CD8-positive, alpha-beta memory T cell (primary cell): ENCODE measurements at places on chromosomes 13 and 19. TPM values are rescaled to one million over a fixed set of nuclear protein-coding genes. Genes with fewer than 3 reads are reported as not detected.

GRCh38 chr13:75353781-75354193 is 128.2 kb downstream of the TBC1D4 start:
- no peak for DNase-seq

GRCh38 chr13:21663197-21663596 is 7.7 kb upstream of the FGF9 start:
- DNase-seq, result no peak

- no peak for DNase-seq
Observed at GRCh38 chr19:18001777-18002345, 6.1 kb upstream of the ARRDC2 start.

GRCh38 chr19:32830231-32831014 is 39.1 kb downstream of the SLC7A9 start:
- DNase-seq, result no peak

GRCh38 chr19:54949412-54949811 is 2.1 kb upstream of the NLRP7 start:
- DNase-seq, result no peak

DNA sequence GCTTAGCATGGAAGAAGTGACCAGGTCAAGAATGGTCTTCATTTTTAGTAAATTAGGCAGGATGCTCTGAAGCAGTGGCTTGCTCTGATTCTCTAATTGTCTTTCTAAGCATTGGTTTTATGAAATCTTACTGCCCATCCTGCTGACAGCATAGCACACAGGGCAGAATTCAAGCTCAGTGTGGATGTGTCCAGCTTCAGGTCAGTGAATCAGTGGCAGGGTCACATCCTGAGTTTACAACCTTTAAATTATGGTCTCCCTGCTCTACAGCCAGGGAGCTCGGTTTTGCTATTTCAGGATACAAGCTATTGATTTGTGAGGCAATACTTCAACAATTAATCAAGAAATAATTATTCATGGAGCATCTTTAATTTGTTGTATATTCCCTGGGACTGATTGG is 202.3 kb upstream of the RXFP2 start:
- no peak for DNase-seq

DNA sequence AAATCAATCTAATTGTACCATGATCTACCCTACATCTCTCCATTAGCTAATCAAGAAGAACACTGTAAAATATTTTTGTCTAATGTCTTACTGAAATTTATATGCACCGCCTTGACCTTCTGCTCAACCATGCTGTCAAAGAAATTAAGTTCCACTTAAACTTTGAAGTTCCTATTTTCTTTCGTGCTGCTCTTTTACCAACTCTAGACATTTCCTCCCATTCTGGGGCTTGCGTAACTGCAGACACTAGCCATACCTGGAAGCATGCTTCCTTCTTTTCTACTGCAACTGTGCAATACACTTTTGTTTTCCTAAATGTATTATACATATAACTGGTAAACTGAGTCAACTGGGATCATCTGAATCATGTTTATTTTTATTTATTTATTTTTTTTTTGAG is 8.5 kb upstream of the UBE2L5 start:
- DNase-seq, result no peak

GRCh38 chr13:114025714-114026431 is 52.0 kb upstream of the C13orf46 start:
- DNase-seq, result no peak

DNA sequence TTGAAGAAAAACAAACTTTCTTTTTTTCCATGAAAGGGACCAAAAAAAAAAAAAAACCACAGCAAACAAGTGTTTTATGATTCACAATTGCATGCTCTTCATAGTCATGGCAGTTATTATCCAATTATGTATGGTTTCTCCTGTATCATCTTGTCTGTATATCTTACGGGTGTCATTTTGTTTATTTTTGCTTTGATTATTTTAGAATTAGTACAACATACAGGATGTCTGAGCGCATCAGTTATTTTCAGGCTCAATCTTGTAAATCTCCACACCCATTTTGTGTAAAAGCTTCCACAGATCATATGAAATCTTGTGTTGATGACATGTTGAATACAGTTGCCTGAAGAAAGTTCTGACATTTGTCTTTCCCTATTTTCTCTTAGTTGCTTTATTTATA is 280.3 kb downstream of the KLF5 start:
- DNase-seq, result no peak

DNA sequence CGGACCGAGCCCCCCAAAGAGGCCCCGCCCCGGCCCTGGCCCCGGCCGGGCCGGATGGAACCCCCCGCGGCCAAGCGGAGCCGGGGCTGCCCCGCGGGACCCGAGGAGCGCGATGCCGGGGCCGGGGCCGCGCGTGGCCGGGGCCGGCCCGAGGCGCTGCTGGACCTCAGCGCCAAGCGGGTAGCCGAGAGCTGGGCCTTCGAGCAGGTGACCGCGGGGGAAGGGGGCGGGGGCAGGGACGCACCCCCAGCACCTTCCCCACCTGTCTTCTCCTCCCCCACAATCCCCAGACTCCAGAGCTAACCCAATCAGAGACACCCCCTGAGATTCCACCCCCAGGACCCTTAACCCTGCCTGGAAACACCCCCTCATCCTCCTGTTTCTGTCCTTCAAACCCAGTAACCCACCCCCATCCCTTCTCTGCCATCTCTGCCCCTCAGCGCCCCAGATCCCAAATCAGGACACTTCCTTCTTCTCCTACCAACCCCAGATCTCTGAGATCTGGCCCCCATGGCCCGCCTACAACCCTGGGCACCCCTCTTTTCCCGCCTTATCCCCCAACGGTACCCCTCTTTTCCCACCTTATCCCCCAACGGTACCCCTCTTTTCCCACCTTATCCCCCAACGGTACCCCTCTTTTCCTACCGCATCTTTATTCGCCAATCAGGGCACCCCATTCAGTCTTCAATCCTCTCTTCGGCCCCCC is 505 bp downstream of the ZSWIM4 start:
- no peak for DNase-seq

DNA sequence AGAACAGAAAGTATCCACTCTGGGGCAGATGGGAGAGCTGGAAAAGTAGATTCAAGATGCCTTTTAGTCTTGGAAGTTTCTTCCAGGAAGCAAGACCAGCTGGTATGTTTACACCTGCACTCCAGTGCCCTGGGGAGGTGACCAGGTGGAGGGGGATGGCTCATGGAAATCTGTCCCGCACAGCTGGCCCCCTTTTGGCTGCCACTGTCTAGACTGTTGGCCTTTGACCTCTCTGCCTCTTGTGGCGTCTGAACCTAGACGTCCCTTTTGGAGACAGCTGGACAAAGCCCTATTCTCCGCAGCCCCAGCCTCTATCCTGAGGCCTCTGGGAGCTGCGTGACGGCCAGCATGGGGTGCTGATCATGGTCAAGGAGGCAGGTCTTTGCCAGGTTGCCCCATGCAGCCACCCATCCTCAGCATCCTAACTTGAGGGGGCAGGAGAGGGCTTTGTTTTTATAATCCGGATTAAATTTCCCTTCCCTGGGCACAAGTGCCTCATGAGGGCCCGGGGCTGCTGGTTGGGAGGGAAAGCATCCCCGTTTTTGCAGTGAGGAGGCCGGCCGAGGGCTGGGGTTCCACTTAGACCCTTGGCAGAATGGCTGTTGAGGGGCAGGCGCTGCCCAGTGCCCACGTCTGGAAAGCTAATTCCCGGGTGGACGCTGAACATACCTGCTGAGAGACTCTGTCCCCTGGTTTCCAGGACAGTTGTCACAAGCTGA is 17.3 kb upstream of the GDF15 start:
- no peak for DNase-seq

DNA sequence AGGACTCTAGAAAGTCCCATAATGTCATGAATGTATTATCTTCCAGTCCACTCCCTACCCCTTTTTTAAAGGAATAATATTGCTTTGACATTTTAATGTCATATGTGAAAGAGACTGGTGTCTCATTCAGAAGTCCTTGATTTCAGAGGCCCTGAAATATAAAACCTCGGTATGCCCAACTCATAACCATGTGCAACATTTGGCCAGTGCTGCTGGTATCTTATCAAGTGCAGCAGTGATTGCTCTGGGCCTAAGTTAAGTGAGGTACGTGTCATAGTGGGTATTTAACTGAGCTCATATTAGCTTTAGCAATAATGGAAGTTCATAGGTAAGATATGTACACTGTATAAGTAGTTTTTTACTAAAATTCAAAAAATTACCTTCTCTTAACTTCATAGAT is 14.7 kb downstream of the TEX30 start:
- no peak for DNase-seq

GRCh38 chr13:30142486-30143211 is 164.7 kb downstream of the KATNAL1 start:
- DNase-seq, result no peak

- no peak for DNase-seq
Observed at GRCh38 chr13:46385946-46386345, 1.1 kb downstream of the RUBCNL start.

- no peak for DNase-seq
Observed at GRCh38 chr13:88288326-88288725, 617.2 kb downstream of the SLITRK5 start.

GRCh38 chr13:110015253-110015652 is 228.9 kb upstream of the IRS2 start:
- DNase-seq, result no peak

DNA sequence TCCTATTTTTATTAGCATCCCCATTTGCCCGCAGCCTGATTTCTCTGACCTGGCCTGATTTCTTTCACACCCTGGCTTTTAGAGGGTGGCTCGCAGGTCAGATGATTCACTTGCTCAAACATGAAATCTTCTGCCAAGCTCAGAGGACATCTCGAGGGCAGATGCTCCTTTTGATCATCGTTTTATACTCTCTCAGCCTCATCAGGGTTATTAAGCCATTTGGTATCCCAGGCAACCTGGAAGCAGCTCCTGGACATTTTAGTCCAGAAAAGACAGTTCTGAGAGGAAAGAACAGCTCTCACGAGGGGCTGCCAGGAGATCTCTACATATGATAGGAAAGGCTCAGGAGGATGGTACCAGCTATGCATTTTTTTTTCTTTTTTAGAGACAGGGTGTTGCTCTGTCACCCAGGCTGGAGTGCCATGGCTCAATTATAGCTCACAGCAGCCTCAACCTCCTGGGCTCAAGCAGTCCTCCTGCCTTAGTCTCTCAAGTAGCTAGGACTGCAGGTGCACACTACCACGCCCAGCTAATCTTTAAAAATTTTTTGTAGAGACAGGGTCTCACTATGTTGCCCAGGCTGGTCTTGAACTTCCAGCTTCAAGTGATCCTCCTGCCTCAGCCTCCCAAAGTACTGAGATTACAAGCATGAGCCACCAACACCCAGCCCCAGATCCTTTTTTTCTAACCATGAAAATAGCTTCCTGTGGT is 165.4 kb downstream of the KATNAL1 start:
- no peak for DNase-seq

DNA sequence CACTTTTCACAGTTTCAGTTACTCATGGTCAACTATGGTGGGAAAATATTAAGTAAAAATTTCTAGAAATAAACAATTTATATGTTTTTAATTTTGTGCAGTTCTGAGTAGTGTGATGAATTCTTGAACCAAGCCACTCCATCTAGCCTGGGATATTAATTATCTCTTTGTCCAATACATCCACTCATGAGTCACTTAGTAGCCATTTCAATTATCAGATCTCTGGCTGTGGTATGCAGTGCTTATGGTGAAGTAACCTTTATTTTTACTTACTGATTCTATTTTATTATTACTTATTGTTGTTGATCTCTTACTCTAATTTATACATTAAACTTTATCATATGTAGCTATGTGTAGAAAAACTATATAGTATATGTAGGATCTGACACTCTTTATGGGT is 128.9 kb upstream of the KLHL1 start:
- DNase-seq, result no peak

GRCh38 chr13:33034882-33035520 is 18.8 kb downstream of the KL start:
- DNase-seq, result no peak

The CAPN12 gene
- 19.5 TPM for polyA plus RNA-seq

The GYS1 gene
- polyA plus RNA-seq, result 31.5 TPM

The FGF9 gene
- 2.3 TPM for polyA plus RNA-seq

The ZNF541 gene
- 0.18 TPM for polyA plus RNA-seq

The CEACAM5 gene
- polyA plus RNA-seq, result not detected

The SLC25A41 gene
- not detected for polyA plus RNA-seq

The STXBP2 gene
- 75.2 TPM for polyA plus RNA-seq

The NAPSA gene
- 1.6 TPM for polyA plus RNA-seq

The LINGO3 gene
- polyA plus RNA-seq, result 9.2 TPM

The C1QTNF9B gene
- not detected for polyA plus RNA-seq
